ENCODE measurements at places on chromosomes 5 and 9.
A peak's percentile ranks its signal among the peaks of the same experiment; 100 is the strongest.

DNA sequence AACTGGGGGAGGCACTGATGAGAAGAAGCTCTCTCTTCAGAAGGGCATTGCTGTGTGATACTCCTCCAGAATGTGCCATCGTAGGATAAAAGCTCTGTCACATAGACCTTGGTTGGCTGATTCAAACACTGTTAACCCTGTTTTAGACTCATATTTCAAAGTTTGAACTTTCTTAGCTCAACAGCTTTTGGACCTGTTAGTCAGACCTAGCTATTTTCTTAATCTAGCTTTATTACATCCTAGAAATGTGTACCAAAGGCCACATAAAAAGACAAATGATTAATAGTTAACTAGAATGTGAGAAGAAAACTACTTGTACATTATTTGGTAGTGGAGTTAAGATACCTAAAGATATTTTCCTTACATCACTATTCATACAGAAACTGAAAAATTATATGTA lies 4.3 kb downstream of the RHOBTB3 start:
- no peak for DNase-seq

- no peak for DNase-seq
Observed at GRCh38 chr5:143674469-143674786, 137.5 kb upstream of the HMHB1 start.

- no peak for DNase-seq
Observed at GRCh38 chr5:141686648-141687416, 4.8 kb upstream of the ARAP3 start.

GRCh38 chr9:116360989-116361388 lies 207.4 kb downstream of the PAPPA start:
- DNase-seq: no peak

DNA sequence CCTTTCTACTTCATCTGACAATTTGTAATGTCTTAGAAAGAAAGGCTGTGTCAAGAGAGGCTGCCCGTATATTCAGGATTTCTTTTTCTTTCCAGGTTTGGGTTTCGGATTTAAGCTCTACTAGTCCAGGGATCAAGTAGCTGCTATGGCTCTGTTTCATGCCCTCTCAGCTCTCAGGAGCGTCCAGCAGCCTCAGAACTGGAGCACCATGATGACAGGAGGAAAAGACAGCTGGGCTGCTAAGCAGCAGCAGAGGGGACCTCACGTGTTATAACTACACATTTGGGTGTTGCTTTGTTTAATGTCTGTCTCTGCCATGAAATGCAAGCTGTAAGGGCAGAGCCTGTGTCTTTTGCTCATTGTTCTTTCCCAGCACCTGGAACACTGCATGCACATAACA lies 28.5 kb downstream of the TBC1D2 start:
- DNase-seq: no peak

GRCh38 chr5:131384616-131385214 lies 120.9 kb downstream of the CDC42SE2 start:
- no peak for DNase-seq

- DNase-seq: peak; percentile 51
Observed at GRCh38 chr9:133602277-133602676, 6.9 kb downstream of the FAM163B start.

DNA sequence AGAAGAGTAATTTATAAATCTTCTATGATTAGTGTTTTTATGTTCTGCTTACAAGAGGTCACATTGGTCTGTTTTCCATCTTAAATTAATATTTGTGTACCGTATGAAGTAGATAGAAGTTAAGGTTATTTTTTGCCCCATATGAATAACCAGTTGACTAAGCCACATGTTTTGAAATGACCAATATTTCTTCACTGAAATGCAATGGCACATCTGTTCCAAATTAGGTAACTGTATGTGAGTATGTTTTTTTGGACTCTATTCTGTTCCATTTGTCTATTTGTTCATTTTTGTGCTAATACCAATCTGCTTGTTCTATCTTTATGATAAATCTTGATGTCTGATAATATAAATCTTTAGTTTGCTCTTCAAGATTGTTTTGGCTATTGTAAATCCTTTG lies 17.7 kb downstream of the JAK2 start:
- DNase-seq: no peak

- no peak for DNase-seq
Observed at GRCh38 chr5:13698885-13699284, 245.6 kb downstream of the DNAH5 start.

DNA sequence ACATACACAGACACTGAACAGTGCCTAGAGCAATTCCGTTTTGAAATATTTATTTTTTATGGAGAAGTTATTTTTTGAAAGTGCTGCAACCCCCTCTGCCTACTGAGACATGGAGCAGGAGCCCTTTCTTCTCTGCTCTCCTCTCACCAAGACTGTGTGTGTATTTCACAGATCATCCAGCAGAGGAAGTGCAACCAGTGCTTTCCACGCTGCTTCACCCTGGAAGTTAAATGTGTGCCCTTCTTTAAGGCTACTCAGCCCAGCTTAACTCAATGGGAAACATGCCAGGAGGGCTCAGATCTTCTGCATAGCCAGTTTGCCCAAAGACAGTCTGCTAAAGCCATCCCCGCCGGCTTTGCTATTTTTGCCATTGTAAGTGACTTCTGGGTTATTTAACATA lies 606.3 kb downstream of the TLE1 start:
- no peak for DNase-seq

GRCh38 chr5:123700624-123701287 lies 188.8 kb downstream of the CSNK1G3 start:
- no peak for DNase-seq

- peak; percentile 46 for DNase-seq
Observed at GRCh38 chr9:16335788-16336580, 534.5 kb downstream of the BNC2 start.

DNA sequence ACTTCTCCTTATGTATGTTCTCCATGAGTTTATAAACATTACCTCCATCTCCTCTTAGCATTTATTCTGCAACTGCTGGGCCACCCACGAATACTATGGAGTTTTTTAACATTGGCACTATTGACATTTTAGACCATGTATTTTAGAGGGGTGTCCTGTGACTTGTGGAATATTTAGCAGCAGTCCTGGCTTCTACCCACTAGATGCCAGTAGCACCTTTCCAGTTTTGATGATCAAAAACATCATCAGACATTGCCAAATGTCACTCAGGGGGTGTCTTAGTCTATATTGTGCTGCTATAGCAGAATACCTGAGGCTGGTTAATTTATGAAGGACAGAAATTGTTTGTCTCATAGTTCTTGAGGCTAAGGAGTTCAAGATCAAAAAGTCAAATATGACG lies 187.5 kb upstream of the RORB start:
- no peak for DNase-seq

DNA sequence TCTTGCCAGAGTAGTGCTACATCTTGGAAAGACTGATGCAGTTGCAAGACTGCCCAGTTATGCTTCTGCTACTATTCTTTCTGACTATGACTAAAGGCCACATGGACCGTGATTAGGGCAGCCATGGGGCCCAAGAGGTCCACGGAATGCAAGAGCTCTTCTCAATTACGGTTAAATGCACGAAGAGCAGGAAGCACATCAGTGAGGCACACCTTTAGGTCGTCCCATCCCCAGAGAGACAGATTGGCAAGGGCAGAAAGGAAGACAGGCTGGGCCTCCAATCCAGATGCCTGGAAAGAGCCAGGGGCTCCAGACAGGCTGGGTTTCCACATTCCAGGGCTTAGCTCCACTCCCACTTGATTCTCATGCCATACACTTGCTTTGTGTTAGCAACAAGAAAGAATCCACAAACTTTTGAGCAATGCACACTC lies 132.3 kb upstream of the SLIT3 start:
- no peak for DNase-seq

DNA sequence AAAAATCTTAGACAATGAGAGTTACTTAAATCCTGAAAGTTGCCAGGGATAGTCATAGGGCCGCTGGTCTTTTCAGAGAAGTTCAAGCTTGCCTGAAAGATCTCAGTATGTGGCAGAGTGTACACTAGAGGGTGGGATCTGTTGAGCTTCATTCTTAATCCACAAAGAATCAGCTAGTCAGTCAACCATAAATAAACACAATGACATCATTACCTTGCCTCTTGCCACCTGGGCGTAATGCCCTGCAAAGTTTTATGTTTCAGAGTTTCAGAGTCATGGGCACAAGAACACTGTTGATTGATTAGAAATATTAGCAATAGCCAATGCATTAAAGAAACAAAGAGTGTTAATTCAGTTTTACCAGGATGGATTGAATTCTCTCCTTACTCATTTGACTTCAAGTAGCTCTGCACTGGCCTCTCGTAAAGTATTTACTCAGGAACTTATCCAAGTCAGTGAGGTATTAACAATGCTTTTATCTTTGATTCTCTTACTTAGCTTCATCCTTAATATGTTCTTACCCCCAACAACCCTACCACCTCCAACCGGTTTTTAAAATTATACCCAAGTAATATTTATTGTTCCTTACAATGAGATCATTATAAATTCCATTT lies 14.3 kb upstream of the ANXA1 start:
- no peak for DNase-seq

All from SHP77 (cell line).